ENCODE measurements at places on chromosomes 7 and 10.

GRCh38 chr7:137987563-137987962, 14.3 kb downstream of the CREB3L2 start:
- DNase-seq, result no peak

DNA sequence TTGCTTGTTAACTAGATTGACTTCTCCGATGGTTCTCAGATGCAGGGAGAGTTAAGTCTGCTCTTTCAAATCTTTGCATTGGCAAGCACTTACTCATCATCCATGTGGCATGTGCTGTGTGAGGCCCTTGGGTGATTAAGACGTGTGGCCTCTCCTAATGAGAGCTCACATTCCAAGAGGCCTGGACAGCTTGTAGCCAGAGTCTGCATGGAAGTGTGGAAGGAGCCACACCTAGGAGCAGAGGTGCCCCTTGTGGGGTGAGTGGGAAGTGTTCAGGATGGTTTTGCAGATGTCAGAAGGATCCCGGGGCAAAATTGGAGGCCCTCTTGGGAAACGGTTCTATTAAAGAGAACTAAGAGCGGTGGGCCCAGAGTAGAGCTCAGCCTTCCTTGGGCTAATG, 225.9 kb downstream of the PAXIP1 start:
- no peak for DNase-seq

DNA sequence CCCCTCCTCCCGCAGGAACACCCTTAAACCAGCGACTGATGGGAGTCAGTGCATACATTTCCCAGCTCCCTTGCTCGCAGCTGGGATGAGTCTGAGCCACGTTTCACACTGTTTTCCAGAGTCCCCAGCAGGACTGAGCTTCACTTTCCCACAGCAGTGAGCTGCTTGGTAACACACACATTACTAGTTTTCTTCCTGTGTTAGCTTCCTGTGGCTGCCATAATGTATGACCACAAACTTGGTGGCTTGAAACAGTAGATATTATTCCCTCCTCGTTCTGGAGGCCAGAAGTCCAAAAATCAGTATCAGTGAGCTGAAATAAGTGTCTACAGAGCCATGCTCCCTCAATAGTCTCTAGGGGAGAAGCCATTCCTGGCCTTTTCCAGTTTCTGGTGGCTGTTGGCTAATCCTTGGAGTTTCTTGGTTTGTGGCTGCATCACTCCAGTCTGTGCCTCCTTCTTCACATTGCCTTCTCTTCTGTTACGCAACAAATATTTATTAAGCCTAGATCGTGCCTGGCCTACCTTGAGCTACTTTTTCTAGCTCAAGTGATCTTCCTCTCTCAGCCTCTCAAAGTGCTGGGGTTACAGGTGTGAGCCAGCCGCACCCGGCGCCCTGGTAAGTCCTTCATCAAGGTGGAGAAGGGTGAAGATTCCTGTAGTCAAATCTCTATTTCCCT, 26.2 kb upstream of the CARD11 start:
- no peak for DNase-seq

DNA sequence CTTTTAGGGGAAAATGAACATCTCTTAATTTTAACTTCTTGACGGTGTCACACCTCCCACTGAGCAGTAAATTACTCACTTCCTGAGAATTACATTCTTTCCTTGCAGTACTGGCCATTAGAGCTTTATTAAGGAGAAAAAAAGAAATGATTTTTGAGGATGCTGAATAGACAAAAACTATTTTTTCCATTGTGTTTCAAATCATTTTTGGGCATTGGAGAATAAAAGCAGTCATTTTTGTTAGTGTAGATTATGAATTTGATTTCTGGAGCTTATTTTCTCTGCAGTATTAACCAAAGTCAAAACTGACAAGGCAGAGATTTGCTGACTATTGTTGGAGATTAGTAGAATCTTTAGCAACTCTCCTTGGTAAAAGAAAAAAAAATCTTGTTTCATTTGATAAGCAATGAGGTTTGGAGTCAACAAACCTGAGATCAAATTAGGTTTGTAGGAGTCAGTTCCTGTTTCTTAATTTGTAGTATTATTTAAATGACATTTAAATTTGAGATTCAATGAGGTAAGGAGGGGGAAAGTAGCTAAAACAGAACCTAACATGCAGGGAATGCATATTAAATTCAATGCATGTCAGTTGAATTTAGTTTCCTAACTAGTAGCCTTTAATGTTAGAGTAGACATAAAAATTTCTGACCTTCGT, 70.6 kb downstream of the AP3M1 start:
- DNase-seq, result no peak

DNA sequence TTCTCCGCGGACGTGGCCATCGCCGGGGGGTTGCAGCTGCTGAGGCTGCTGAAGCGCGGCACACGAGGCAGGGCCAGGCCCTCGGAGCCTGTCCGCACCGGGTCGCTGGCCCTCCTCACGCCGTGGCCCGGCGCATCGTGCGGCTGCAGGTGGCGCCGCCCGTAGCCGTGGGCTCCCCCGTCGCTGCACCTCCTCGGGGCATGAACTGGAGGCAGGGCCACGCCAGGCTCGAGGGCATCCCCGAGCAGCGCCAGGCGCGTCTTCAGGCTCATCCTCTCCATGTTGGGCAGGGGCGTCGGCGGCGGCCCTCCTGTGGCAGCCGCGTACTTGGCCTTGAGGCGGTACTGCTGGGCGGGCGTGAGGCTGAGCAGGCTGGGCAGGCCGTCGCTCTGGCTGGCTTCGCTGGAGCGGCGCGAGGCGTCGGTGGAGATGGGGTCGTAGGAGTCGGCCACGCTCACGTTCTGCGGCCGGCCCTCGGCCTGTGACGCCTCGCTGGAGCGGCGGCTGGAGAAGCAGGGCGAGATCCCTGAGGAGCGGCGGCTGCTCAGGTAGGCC, 263.1 kb upstream of the INHBA start:
- DNase-seq, result no peak

Measured in astrocyte of the cerebellum (primary cell).